Frontal cortex (tissue), 4 donors: ENCODE measurements at places on chromosomes 12 and 14.

DNA sequence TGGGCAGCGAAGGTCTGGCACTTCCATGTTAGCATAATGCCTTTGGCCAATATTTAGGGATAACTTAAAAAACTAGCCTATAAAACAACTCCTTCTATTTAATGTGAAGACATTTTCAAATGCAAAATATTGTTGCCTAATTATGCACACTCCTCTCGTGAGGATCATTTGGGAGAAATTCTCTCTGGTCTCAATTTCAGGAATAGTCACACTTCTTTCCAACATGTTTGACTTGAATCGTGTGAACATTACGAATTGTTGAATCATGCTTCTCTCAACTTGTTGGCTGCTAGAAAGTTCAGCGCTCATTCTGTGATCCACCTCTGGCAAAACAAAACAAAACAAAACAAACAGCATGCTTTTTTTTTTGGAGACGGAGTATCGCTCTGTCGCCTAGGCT, 313.2 kb downstream of the SEC23A start:
- no peak for DNase-seq

- DNase-seq, result peak; percentile 94
Observed at GRCh38 chr12:47963340-47964040, at the start of gene TMEM106C. TMEM106C (plus strand) TSS chr12:47963596; CDS start chr12:47964237, 641 bp downstream.

DNA sequence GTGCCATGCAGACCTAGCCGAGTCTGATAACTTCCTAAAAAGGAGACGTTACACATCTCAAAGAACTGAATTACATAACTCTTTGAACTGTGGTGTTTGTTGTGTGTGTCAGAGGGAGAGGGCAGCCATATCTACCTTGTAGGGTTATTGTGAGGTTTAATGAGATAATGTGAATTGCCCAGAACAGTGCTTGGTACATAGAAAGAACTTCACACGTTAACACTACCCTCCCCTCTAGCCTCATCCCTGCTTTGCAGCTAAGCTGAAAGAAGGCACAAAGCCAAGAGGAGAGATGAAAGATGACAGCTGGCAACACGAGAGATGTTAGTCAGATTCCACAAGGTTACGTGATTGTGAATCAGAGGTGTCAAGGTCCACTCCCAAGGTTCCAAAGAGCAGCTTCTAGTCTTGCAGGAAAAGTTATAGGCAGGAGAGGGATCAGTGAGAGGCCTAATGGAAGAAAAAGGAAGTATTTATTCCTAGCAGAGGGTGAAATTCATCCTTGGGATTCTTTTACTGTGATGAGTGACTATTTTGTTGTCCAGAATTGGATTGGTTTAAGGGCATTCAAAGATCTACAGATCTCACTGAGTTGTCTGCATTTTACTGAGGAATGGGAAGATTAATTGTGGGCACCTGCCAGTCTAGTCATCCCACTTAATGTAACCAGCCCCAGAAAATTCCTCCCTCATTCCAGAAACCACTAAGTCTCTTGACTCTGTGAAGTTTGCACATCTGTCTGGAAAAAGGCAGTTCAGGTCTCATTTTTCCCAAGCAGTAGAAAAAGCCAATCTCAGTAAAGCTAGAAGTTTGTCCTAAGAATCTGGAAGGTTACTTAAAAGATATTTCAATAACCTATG, 25.9 kb upstream of the WNK1 start:
- no peak for DNase-seq

- peak; percentile 89 for DNase-seq
Observed at GRCh38 chr12:3076730-3077571, at the start of gene TSPAN9. TSPAN9 (plus strand) TSS chr12:3077379; CDS start chr12:3201194, 123,815 bp downstream.

DNA sequence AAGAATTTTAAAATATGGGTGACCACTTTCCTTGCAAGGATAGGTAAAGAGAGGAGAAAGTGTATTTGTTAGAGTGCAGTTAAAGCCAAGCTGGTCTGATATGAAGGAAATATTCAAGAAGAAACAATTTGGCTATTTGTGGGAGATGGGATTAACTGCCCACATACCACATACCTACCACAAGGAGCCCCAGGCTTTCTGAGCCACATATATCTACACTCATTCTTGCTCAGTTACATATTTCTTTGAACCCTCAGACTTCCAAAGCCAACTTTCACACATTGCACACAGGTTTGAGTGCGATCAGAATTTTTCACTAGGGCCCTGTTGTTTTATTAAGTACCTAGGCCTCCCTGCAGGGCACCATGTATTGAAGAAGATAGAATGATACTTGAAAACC, 330.2 kb downstream of the ZFP36L1 start:
- DNase-seq, result no peak

GRCh38 chr14:22569106-22569736, 19.8 kb downstream of the DAD1 start:
- no peak for DNase-seq

DNA sequence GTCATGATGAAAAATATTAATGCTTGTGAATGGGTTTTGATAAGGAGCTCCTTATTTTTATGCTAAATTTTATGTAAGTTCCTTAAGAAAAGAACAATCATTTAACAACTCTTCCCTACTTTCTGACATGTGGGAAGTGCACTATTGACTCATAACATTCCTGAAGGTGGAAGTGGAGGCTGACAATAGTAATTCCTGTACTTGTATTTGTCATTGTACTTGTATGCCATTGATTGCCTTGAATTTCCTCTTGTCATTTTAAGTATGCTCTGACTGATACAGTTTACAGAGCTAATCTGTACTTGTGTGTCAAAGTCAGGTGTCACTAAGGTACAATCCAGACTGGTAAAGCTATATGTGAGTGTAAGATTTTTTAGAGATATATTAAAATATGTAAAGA, 440.0 kb downstream of the SLC16A7 start:
- DNase-seq, result no peak

GRCh38 chr12:106750524-106750923, 24.0 kb upstream of the RIC8B start:
- no peak for DNase-seq

- DNase-seq, result no peak
Observed at GRCh38 chr12:43318021-43318420, 234.0 kb downstream of the ADAMTS20 start.

- DNase-seq, result no peak
Observed at GRCh38 chr14:60482743-60483142, 3.1 kb downstream of the C14orf39 start.

DNA sequence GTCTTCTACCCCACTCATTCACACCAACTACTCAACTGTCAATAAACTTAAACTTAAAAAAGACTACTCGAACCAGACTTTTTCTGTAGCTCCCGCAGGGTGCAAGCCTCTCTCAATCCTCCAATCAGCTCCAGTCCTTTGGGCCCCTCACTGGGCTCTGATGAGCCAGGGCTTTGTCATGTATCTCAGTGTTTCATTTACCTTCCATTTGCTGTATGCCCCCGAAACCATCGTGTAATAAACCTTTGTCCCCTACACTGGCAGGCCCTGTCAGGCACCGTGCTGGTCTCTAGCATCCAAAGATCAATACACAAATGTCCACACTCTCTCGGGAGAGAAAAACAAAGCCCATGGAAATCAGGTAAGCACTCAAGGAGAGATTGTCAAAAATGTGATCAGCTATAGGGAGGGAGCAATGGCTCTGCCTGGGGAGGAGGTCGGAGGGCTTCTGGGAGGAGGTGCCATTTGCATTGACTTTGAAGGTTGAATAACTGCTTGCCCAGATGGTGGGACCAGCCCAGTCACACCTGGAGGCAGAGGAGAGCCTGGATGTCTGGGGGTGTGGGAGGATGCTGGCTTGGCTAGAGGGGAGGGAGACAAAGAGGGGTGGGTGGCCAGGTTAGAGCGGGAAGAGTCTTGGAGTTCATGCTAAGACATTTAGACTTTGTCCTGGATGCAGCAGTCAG, 42.1 kb upstream of the DICER1 start:
- no peak for DNase-seq

- no peak for DNase-seq
Observed at GRCh38 chr14:58873228-58873953, 235.6 kb downstream of the DACT1 start.

- DNase-seq, result no peak
Observed at GRCh38 chr12:3261782-3262359, 184.7 kb downstream of the TSPAN9 start.

GRCh38 chr14:39988939-39989338, 556.7 kb upstream of the FBXO33 start:
- DNase-seq, result no peak

GRCh38 chr12:24743941-24744793, 204.7 kb downstream of the BCAT1 start:
- no peak for DNase-seq

- DNase-seq, result no peak
Observed at GRCh38 chr12:55965941-55966407, at the start of gene PMEL. PMEL (minus strand) TSS chr12:55966042; CDS start chr12:55966011, 31 bp downstream.

DNA sequence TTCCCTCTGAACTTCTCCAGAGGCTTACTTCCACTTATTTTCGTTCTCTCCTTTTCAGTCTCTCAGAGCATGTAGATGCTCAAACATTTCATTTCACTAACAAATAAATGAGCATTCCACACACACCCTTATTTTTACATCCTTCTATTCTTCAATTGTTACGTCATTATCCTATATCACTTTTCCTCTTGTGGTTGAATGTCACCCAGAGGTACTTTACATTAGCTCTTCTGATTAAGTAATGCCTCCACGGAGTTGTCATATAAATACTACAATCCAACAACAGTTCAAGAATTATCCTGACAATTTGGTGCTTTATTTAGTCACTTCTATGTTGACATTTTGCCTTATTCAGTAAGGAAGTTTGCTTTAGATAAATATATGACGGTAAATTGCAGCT, 18.4 kb downstream of the FAR2 start:
- DNase-seq, result no peak

- DNase-seq, result peak; percentile 42
Observed at GRCh38 chr12:111451649-111452129, 46.0 kb downstream of the SH2B3 start.

GRCh38 chr12:2893007-2893406, 2.3 kb downstream of the TULP3 start:
- DNase-seq, result no peak
